Brain pericyte (primary cell): ENCODE measurements at places on chromosomes 5 and 9.

DNA sequence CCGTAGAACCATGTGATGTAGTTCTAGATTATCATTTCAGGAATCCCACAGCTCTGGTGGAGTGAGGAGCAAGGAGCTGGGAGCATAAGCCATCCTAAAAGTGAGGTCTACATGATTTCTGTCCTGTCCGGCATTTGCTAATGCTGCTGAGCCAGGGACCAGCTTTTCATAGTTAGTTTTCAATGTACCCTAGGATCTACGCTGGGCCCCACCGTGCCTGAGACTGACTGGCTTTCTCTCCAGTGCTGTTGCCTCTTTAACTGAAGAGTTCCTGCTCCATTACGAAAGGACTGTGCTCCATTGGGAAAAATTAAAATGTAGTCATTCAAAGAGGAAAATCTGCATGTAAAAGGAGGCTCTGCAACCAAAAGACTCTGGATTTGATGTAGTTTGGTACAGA, 634.8 kb downstream of the DMRTA1 start:
- DNase-seq, result no peak

DNA sequence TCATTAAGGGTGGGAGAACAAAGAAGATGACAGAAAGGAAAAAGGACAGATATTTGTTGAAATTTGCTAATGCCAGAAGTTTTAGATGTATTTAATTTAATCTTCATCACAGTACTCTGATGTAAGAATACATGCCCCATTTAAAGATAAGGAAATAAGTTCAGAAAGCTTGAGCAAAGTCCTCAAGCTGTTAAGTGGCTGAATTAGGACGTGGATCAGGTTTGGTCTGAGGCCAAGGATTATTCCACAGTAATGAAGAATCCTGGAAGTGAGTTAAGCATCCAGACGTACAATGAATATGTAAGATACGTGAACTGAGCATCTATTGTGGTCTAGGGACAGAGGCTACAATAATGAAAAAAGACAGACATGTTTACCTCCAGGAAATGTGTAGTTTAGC, 671.3 kb downstream of the PRELID2 start:
- DNase-seq, result no peak

- peak; percentile 6 for DNase-seq
Measured at GRCh38 chr9:21434202-21435014, 5.8 kb upstream of the IFNA1 start.

GRCh38 chr5:89342106-89342876, 459.3 kb upstream of the MEF2C start:
- DNase-seq, result peak; percentile 41

DNA sequence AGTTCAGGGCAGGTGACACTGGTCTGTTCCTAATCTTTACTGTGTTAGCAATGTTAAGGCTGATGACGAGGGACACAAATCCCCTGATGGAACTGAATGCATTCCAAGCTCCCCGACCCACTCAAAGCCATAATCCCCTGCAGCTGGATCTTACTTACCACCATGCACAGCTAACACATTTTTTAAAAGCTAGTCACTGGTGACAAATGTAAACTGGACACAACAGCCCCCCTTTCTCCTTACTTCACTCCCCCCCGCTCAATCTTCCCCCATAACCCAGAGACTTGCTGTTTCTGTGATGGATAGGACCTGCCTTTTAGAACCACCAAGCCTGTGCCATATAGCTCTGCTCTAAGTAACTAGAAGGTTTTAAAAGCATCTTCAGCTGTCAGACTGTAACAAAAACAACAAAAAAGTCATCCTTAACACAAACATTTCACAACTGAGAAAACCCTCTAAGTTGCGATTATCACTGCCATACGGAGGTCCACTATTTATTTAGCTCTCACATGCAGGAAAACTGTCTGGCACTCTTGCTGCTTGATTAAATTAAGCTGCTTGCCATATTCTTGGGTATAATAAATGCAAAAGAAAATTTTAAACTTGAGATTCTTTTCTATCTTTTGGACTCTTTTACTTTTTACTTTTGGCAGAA, 44.4 kb downstream of the BNC2 start:
- no peak for DNase-seq

GRCh38 chr5:39544941-39545340, 120.2 kb upstream of the DAB2 start:
- no peak for DNase-seq

- no peak for DNase-seq
Measured at GRCh38 chr9:16341177-16341576, 529.3 kb downstream of the BNC2 start.

DNA sequence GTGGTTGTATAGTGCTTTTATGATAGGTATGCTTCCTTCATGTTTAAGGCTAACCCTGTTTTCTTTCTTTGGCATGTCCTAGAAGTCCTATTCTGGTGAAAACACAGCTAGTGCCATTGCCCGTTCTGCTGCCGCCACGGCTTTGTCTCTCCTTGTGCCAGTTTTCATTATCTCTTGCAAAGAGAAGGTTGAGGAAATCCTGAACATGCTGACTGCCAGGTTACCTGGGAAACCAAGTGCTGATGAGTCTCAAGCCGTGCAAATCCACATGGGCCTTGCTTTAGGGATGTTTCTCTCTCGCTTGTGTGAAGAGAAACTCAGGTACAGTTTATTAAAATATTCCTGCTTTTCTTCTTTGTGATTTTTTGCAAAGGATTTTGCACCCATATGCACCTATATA, 102.2 kb downstream of the HACD4 start:
- DNase-seq, result no peak

GRCh38 chr5:34411470-34412346, 244.4 kb upstream of the RAI14 start:
- peak; percentile 59 for DNase-seq

- no peak for DNase-seq
Measured at GRCh38 chr5:137308311-137308710, 190.8 kb downstream of the SPOCK1 start.

GRCh38 chr9:87729246-87729645, 3.3 kb downstream of the CTSL start:
- DNase-seq, result no peak
